ENCODE measurements at places on chromosomes 1 and 21.
A peak's percentile ranks its signal among the peaks of the same experiment; 100 is the strongest.

- DNase-seq, result peak; percentile 21
Observed at GRCh38 chr1:201085902-201086735, 26.1 kb downstream of the CACNA1S start.

DNA sequence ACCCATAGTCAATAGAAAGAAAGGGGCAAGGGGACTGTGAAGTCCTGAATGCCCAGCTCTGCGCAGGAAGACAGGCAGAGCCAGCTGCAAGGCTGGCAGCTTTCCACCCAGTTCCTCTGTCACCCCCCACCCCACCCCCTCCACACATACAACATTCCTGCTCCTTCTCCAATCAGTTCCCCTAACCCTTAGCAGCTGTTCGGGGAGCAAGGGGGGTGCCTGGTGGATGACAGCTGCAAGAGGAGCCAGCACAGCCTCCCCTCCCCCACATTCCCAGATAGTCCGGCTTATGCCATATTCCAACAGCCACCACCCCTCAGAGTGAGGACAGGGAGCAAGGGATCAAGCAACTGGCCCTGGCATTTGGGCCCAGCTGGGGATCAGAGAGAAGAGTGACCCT, 9.7 kb downstream of the ARHGEF2 start:
- DNase-seq, result peak; percentile 86

GRCh38 chr1:100433563-100433962, 81.3 kb downstream of the CDC14A start:
- DNase-seq, result no peak

GRCh38 chr1:9286556-9286955, 6.1 kb upstream of the SPSB1 start:
- DNase-seq, result no peak

GRCh38 chr1:39876144-39876543, 7.2 kb downstream of the TRIT1 start:
- DNase-seq, result no peak

DNA sequence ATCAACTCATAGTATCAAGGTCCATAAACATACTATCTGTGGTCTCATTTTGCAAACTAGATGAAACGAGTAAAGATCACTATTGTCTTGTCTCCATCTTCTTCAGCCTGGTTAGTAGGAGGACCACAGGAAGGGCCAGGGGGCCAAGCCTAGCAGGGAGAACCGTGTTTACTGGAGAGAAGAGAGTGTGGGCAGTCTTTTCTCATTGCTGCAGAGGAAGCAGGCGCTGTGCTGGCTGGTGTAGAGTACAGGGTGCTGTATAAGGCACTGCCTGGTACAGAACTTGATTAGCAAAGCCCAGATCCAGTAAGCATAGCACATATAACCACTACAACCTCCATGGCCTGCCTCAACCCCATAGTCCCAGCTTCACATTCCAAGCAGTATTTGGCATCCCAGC, 10.0 kb upstream of the B4GALT3 start:
- no peak for DNase-seq

DNA sequence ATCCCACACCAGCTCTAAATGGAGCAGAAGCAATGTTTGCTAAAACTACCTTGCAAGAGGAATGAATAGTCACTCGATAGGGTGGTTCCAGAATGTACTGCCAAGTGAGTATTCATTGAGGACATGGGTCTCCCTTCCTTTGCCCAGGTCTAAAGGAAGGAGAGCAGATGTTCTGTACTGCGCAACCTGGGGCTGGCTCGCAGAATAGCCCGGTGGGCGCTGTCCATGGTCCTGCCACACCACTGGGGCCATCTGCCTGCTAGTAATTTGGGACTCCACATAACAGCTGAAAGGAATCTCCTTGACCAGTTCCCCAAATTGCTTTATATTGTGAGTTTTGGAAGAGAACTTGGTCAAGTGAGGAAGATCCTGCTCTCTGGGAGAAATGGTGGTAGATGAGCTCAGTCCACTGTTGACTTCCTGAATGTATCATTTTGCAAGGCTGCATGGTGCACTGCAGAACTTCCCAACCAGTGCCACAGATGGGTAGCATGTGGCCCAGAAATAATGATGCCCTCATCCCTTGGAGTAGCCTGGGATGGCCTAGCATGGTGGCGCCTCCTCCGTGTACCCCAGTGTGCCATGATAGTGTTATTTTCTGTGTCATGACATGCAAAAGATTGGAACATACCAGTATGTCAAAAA, 5.7 kb downstream of the SLC6A17 start:
- no peak for DNase-seq

- DNase-seq, result no peak
Observed at GRCh38 chr1:231949277-231950091, 322.9 kb downstream of the DISC1 start.

DNA sequence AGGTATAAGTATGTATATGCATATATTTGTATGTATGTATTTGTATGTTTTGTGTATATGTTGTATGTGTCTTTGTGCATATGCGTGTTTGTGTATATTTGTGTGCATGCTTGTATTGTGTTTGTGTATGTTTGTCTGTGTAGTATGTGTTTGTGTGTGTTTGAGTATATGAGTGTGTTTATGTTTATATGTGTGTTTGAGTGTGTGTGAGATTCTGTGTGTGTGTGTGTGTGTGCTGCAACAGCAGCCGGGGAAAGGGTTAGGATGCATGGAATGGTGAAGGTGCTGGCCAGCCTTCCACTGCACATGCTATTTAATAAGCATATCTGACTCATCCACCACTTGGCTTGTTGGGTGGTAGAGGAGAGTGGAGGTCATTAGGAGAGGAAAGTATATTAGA, 46.6 kb upstream of the RAB4A start:
- DNase-seq, result no peak

DNA sequence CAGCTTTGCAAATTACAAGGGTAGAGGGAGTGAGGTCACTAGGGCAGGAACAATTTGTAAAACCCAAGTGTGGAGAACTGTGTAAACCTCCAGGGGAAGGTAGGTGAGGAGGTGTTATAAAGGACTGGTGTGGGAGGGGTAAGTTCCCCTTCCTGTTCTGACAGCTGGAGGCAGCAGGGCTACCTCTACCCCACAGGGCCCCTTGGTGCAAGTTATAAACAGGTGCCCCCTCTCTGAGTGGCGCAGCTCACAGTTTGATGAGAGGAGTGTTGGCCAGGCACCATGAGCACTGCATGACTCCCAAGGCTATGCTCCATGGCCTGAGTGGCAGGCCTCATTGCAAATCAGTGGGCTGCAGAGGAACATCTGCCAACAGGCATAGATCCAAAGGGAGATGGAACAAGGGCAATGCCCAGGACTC, 41.0 kb downstream of the MFSD2A start:
- no peak for DNase-seq

DNA sequence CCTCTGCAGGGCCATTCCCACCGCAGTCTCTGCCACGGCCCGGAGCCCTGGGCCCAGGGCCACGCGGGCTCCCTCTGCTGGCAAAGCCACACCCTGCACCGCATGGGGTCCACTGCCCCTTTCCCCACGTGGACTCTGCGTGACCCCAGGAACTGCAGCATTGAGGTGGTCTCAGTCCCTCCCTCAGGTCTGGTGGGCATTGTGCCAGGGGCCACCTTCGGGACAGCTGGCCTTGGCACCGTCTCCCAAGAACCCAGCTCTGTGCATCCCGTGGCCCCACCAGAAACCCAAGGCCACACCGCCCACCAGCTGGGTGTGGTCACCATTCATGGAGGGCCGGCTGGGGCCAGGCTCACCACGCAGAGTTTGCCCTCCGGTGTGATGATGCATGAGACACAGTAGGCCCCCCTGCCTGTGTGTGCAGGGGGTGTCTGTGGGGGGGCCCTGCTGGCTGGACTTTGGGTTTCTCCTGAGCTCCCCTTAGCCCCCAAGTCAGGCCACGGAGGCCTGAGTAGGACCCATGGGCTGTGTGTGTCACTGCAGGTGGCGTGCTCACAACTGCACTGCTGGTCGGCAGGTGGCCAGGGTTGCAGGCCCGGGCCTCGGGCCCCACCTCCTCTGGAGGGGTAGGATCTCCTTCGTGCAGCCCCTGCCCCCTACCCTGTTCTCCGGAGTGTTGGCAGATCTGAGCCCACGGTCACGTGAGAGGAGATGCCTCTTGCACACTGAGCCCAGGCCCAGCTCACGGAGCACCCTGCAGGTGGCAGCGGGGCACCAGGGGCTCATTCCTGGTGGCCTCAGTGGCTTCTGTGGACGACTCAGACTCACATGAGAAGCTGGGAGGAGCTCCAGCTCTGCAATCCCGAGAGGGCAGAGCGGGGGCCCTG, 5.8 kb downstream of the VWA1 start:
- peak; percentile 18 for DNase-seq

- DNase-seq, result no peak
Observed at GRCh38 chr1:68217618-68218017, 14.7 kb downstream of the WLS start.

DNA sequence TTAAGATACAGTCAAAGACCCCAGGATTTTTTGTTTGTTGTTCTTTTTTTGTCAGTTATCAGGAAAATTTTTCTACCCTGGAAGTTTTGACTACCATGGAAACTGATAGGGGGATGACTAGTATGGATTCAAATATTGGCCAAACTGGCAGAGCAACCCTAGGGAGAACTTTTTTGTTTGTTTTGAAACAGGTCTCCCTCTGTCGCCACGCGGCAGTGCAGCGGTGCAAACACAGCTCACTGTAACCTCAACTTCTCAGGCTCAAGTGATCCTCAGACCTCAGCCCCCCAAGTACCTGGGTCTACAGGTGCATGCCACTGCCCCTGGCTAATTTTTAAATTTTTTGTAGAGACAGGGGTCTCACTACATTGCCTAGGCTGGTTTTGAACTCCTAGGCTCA, 46.6 kb downstream of the TOR3A start:
- no peak for DNase-seq

- peak; percentile 90 for DNase-seq
Observed at GRCh38 chr1:175580841-175581240, 162.6 kb downstream of the TNR start.

- peak; percentile 82 for DNase-seq
Observed at GRCh38 chr1:204363335-204364114, 3.8 kb upstream of the PLEKHA6 start.
